ENCODE measurements at places on chromosomes 5 and 9. TPM values are rescaled to one million over a fixed set of nuclear protein-coding genes. Genes with fewer than 3 reads are reported as not detected.
A peak's percentile ranks its signal among the peaks of the same experiment; 100 is the strongest.

DNA sequence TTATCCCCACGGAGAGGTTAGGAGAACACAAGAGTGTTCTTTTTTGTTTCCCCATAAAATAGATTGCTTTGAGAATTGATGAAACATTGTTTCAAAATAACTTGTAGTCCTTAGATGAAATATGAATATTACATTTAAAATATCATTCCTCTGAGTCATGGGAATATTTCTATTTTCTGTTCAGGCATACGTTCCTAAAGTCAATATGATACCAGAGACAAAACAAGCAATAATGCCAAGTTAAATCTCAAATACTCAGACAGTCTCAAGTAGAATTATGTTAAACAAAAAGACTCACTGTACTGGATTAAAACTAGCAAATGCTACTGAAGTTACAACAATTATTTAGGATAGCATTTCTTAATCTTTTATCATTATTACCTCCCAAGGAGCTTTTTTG lies 111.7 kb upstream of the C6 start:
- no peaks in the 10 kb centered on the region for H3K4me1 ChIP-seq
- DNase-seq: no peak
- H3K27me3 ChIP-seq: no peaks in the 10 kb centered on the region
- no peak overlapping the region for H3K4me3 ChIP-seq
- no peaks in the 10 kb centered on the region for H3K36me3 ChIP-seq

DNA sequence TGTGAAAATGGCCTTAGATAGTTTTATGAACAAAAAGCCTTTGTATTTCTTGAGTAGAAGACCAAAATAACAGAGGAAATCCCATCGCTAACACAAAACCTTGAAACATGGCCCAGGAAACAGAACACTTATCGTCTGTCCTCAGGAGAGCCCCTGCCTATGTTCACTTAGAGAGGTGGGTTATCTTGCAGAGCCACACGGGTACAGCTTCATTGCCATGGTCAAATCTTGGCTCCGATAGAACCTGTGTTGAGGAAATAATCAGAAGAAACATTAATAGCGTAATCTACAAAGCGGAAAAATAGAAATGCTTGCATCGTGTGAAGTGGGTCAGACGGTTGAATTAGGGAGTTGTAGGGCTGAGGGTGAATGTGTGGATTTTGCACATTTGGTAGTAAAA lies 216.1 kb downstream of the MAST4 start:
- peaks cover 14% of the 10 kb centered on the region for H3K27me3 ChIP-seq
- no peak overlapping the region for H3K27ac ChIP-seq
- H3K4me1 ChIP-seq: no peaks in the 10 kb centered on the region
- H3K36me3 ChIP-seq: no peaks in the 10 kb centered on the region
- no peak for DNase-seq

Gene ANXA6
- total RNA-seq: 343 TPM

- no peaks in the 10 kb centered on the region for H3K27me3 ChIP-seq
- peak within 1 kb of the TSS; percentile 87 for H3K27ac ChIP-seq
- peak within 1 kb of the TSS; percentile 81 for H3K4me3 ChIP-seq
- peaks cover 12% of the 10 kb centered on the region for H3K36me3 ChIP-seq
- peak; percentile 99 for DNase-seq
- H3K4me1 ChIP-seq: peaks cover 10% of the 10 kb centered on the region
Measured at GRCh38 chr9:131289301-131290035, at the start of gene PLPP7. Gene PLPP7, plus strand, starts transcription at chr9:131289723. Its CDS starts 275 bp downstream, at chr9:131289998.

- H3K36me3 ChIP-seq: no peaks in the 10 kb centered on the region
- H3K4me3 ChIP-seq: no peak overlapping the region
- H3K4me1 ChIP-seq: no peaks in the 10 kb centered on the region
- no peak for DNase-seq
Measured at GRCh38 chr9:136142414-136142796, 23.7 kb upstream of the TMEM250 start.

Gene THBS4
- total RNA-seq: 0.29 TPM

DNA sequence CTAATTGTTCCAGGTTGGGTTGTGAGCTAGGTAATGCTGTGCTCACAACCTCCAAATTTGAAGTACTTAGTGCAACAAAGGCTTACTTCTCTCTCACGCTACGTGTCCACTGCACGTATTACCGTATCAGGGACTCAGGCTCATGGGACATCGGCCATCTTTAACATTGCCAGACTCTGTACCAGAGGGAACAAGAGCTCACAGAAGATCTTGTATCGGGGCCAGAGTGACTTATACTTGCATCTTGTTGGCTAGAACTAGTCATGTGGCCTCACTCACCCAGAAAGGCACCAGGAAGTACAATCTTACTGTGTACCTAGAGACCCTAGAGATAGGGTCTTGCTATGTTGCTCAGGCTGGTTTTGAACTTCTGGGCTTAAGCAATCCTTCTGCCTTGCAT lies 81.1 kb upstream of the KLF9 start:
- no peak overlapping the region for H3K4me3 ChIP-seq
- no peak overlapping the region for H3K27ac ChIP-seq
- H3K4me1 ChIP-seq: peaks cover 3% of the 10 kb centered on the region
- DNase-seq: no peak

GRCh38 chr9:126638571-126639132 lies 24.9 kb downstream of the LMX1B start:
- no peak for DNase-seq
- H3K36me3 ChIP-seq: no peaks in the 10 kb centered on the region
- no peaks in the 10 kb centered on the region for H3K4me1 ChIP-seq
- H3K27ac ChIP-seq: no peak overlapping the region
- H3K27me3 ChIP-seq: peaks cover 16% of the 10 kb centered on the region
- H3K4me3 ChIP-seq: no peak overlapping the region

DNA sequence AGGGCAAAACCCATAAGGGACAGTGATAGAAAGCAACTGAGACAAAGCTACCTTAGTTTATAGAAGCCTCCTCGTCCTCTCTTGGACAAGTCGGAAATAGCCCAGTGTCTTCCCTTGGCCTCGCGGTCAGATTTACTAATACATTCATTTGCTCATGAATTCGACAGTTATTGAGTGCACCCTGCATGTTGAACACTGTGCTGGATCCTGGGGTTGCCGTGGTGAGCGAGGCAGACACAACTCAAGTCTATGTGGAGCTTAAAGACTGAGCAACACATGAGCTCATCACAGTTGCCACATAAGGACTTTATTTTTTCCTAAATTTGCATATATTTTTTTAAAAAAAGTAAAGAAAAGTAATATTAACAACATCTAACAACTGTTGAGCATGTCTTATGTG lies 411.1 kb upstream of the ITGA1 start:
- H3K36me3 ChIP-seq: no peaks in the 10 kb centered on the region
- DNase-seq: no peak
- no peak overlapping the region for H3K27ac ChIP-seq
- H3K4me3 ChIP-seq: no peak overlapping the region

Gene SLC46A2
- under 0.01 TPM for total RNA-seq

GRCh38 chr5:39650008-39650762 lies 225.4 kb upstream of the DAB2 start:
- no peak overlapping the region for H3K4me3 ChIP-seq
- no peak overlapping the region for H3K27ac ChIP-seq
- no peaks in the 10 kb centered on the region for H3K36me3 ChIP-seq
- H3K4me1 ChIP-seq: peaks cover 4% of the 10 kb centered on the region
- DNase-seq: no peak

Gene AK1
- total RNA-seq: 100 TPM

DNA sequence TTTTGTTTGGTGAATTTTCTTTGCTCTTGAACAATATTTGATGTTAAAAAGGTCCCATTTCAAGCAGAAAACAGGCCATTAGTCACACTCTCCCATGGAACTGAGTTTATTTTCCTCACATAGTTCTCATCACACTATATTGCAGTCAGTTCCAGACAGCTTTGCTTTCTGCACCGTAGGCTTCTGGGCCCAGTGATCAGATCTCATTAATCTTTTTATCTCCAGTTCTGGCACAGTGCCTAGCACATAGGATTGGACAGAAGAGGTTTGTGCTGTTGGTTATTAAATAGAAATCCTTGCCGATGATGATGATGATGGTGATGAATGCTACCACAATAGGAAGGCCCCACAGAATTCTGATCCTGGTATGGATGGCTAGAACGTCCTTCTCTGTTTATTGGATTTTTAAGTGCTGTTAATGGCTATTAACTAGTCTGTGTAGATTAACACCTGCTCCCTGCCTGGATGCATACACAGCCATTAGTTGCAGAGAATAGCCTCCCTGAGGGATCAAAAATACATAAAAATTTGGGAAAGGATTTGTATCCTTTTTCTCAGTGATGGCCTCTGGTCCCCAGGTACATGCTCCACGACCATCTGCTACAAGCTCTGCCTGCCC lies 52.0 kb upstream of the NTRK2 start:
- DNase-seq: no peak
- no peak overlapping the region for H3K4me3 ChIP-seq
- no peaks in the 10 kb centered on the region for H3K36me3 ChIP-seq

DNA sequence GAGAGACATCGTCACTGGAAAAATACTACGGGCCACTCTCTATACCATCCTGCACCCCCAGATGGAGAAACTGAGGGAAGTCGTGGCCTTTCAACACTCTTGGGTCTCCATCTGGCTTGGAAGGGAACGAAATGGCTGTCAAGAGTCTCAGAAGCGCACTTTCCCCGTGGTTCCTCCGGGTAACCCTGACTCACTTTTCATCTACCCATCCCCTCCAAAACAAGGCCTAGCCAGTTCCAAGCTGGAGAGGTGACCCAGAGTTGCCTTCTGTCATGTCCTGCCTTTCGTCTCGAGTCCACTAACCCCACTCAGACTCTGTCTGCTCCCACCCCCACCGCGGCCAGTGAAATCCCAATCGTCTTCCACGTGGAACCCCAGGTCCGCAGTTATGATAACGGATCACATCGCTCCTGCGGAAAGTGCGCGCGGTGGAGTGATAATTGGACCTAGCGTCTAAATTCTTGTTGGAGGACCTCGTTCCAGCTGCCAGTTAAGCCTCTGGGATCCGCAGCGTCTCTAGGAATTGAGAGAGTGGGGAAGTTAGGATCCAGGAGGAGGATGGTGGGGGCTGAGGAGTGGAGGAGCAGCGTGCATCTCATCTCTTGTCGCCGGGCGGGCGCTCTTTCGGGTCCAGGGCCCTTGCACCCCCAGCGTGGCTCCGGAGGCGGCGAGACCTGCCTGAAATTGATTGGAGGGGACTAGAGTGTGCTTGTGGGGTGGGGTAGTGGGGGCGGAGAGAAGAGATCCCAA lies 4.6 kb downstream of the CDKN2A start:
- peaks cover 28% of the 10 kb centered on the region for H3K4me1 ChIP-seq
- peak overlapping the region; percentile 16 for H3K27ac ChIP-seq
- H3K27me3 ChIP-seq: no peaks in the 10 kb centered on the region
- DNase-seq: no peak
- no peaks in the 10 kb centered on the region for H3K36me3 ChIP-seq

Gene CTSV
- total RNA-seq: 0.36 TPM

GRCh38 chr9:126695186-126695585 lies 81.5 kb downstream of the LMX1B start:
- H3K27me3 ChIP-seq: peaks cover 5% of the 10 kb centered on the region
- no peak overlapping the region for H3K27ac ChIP-seq
- no peaks in the 10 kb centered on the region for H3K4me1 ChIP-seq
- no peaks in the 10 kb centered on the region for H3K36me3 ChIP-seq
- peak; percentile 73 for DNase-seq

- no peak overlapping the region for H3K4me3 ChIP-seq
- no peak overlapping the region for H3K27ac ChIP-seq
- no peak for DNase-seq
Measured at GRCh38 chr9:34459941-34460340, 1.3 kb downstream of the DNAI1 start.

Gene PIP5K1B
- not detected for total RNA-seq

- peaks cover 2% of the 10 kb centered on the region for H3K4me1 ChIP-seq
- no peak overlapping the region for H3K4me3 ChIP-seq
- peaks cover 12% of the 10 kb centered on the region for H3K36me3 ChIP-seq
Measured at GRCh38 chr9:37149666-37150308, 29.4 kb downstream of the ZCCHC7 start.

DNA sequence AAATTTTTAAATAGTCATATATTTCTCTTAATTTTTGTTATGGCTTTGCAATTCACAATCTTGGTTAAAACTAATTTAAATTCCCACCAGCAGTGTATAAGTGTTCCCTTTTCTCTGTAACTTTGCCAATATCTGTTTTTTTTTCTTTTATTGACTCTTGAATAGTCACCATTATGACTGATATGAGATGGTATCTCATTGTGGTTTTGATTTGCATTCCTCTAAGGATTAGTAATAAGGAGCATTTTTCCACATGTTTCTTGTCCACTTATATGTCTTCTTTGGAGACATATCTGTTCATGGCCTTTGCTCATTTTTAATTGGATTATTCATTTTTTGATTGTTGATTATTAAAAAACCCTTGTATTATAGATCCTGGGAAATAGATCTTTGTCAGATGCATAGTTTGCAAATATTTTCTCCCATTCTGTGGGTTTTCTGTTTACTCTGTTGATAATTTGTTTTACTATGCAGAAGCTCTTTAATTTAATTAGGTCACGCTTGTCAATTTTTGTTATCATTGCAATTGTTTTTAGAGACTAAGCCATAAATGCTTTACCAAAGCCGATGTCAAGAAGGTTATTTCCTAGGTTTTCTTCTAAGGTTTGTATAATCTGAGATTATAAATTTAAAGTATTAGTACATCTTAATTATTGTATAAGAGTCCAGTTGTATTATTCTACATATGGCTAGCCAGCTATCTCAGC lies 610.9 kb downstream of the CHSY3 start:
- DNase-seq: peak; percentile 17
- peaks cover 4% of the 10 kb centered on the region for H3K4me1 ChIP-seq
- no peaks in the 10 kb centered on the region for H3K36me3 ChIP-seq

DNA sequence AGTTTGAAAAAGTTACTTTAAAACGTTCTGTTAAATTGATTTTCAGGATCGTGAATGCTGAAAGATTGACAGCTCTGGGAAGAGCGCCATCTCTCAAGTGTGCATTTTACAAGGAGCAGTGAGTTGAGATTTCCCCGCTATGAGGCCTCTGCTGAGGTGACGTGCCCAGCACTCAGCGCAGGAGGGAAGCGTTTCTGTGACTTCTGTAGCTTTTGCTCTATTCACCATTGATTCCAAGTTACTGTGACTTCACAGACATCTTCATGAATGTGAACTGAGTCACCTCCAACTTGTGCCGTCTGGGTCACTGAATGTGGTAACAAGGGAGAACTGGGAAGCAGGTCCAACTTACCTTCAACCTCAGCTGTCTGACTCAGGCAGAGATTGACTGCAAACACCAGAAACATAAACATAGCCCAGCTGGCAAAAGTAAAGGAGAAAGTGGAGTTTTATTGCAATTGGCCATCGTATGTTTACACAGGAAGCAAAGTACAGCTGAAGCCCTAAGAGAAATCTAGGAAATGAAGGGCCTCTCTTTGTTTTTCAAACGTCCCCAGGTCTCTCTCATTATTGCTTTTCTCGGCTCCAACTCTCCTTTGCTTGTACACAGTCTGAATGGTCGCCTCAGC lies 428.8 kb upstream of the CLINT1 start:
- peaks cover 3% of the 10 kb centered on the region for H3K27me3 ChIP-seq
- H3K4me1 ChIP-seq: peaks cover 11% of the 10 kb centered on the region
- no peak for DNase-seq
- no peaks in the 10 kb centered on the region for H3K36me3 ChIP-seq

Gene CHSY3
- total RNA-seq: 12.4 TPM

Gene KIF12
- not detected for total RNA-seq

GRCh38 chr5:169706758-169707450 lies 69.8 kb downstream of the DOCK2 start:
- H3K27me3 ChIP-seq: no peaks in the 10 kb centered on the region
- H3K4me1 ChIP-seq: peaks cover 38% of the 10 kb centered on the region
- H3K27ac ChIP-seq: peak overlapping the region; percentile 67
